ENCODE measurements at places on chromosomes 6 and 20.

- H3K27me3 ChIP-seq: no peaks in the 10 kb centered on the region
- H3K27ac ChIP-seq: no peak overlapping the region
- no peaks in the 10 kb centered on the region for H3K4me1 ChIP-seq
- DNase-seq: no peak
Observed at GRCh38 chr6:127641905-127642304, 64.9 kb downstream of the C6orf58 start.

DNA sequence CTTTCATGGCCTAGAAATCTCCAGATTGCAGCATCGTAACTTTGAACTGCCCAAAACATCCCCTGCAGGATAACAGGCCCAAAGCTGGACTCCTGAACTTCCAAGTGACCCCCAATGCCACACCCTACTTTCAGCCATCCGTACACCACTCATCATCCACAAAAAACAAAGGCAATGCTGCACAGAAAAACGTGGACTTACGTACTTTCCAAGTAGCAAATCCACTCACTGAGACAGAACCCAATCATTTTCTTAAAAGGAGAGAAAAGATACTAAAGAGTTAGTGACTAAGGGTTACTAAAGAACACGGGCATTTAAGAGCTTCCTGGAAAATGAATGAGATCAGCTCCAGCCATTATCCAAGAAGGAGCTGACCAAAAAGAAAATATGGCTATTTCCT, 211.0 kb downstream of the WDR27 start:
- no peaks in the 10 kb centered on the region for H3K36me3 ChIP-seq
- no peak overlapping the region for H3K4me3 ChIP-seq
- H3K27ac ChIP-seq: no peak overlapping the region
- no peaks in the 10 kb centered on the region for H3K4me1 ChIP-seq
- no peaks in the 10 kb centered on the region for H3K27me3 ChIP-seq

GRCh38 chr20:54062812-54063280, 7.5 kb downstream of the BCAS1 start:
- no peaks in the 10 kb centered on the region for H3K4me1 ChIP-seq
- no peak overlapping the region for H3K4me3 ChIP-seq
- no peaks in the 10 kb centered on the region for H3K27me3 ChIP-seq
- no peak for DNase-seq
- H3K27ac ChIP-seq: no peak overlapping the region

DNA sequence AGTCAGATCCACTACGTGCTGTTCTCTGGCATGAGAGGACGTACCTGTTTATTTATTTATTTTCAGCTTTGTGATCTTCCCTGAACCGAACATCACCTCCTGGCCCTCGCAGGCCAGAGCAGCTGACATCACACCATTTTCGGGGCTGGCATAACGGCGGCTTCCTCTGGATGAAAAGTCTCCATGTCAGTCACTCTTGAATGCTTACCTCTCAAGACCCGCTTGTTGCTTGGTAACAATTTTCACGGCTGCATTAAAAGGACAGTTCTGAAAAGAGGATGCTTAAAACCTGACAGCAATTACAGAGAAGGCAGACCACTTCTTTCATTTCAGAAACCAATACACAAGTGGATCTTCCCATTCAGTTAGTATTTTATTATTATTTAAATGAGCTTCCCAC, 159.8 kb upstream of the CDH4 start:
- H3K4me3 ChIP-seq: no peak overlapping the region
- no peaks in the 10 kb centered on the region for H3K36me3 ChIP-seq

GRCh38 chr20:53914091-53914780, 156.2 kb downstream of the BCAS1 start:
- no peaks in the 10 kb centered on the region for H3K27me3 ChIP-seq
- no peak overlapping the region for H3K27ac ChIP-seq
- H3K36me3 ChIP-seq: no peaks in the 10 kb centered on the region
- peak overlapping the region; percentile 93 for H3K4me3 ChIP-seq
- no peak for DNase-seq
- H3K4me1 ChIP-seq: peaks cover 21% of the 10 kb centered on the region

DNA sequence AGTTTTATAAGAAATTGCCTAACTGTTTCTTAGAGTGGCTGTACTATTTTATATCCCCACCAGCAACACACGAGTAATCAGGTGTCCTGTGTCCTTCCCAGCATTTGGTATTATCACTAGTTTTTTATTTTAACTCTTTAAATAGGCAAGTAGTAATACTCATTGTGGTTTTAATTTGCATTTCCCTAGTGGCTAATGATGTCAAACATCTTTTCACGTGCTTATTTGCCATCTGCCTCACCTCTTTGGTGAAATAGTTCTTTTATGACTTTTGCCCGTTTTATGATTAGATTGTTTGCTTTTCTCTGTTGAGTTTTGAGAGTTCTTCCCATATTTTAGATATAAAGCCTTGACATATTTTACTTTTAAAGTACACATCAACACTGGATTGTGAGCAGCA, 57.8 kb downstream of the GCLC start:
- no peaks in the 10 kb centered on the region for H3K4me1 ChIP-seq
- H3K4me3 ChIP-seq: no peak overlapping the region
- DNase-seq: no peak

- H3K36me3 ChIP-seq: no peaks in the 10 kb centered on the region
- no peak overlapping the region for H3K27ac ChIP-seq
- H3K27me3 ChIP-seq: no peaks in the 10 kb centered on the region
Observed at GRCh38 chr20:38108986-38109541, 56.0 kb downstream of the TGM2 start.

DNA sequence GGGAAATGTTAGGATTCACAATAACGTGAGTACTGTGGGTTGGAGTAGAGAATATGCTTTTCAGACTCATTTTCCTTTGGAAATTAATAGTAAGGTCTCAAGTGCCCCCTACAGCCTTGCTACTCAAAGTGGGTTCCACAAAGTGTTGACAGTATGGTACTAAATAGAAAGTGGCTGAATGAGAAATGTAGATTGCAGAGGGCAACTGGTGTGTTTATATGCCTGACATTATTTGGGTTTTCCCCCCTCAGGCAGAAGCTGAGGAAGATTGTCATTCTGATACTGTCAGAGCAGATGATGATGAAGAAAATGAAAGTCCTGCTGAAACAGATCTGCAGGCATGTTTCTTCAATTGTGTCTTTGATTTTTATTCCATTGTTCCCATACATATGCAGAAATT, 5.6 kb downstream of the FBXO9 start:
- DNase-seq: no peak
- no peak overlapping the region for H3K4me3 ChIP-seq
- no peaks in the 10 kb centered on the region for H3K27me3 ChIP-seq
- H3K4me1 ChIP-seq: peaks cover 21% of the 10 kb centered on the region
- no peak overlapping the region for H3K27ac ChIP-seq

GRCh38 chr6:157710604-157711003, 112.4 kb upstream of the SNX9 start:
- H3K27ac ChIP-seq: no peak overlapping the region
- no peaks in the 10 kb centered on the region for H3K27me3 ChIP-seq
- no peak for DNase-seq
- H3K4me1 ChIP-seq: no peaks in the 10 kb centered on the region

GRCh38 chr20:20894753-20895152, 182.3 kb upstream of the RALGAPA2 start:
- H3K27ac ChIP-seq: no peak overlapping the region
- no peaks in the 10 kb centered on the region for H3K27me3 ChIP-seq
- no peaks in the 10 kb centered on the region for H3K4me1 ChIP-seq
- H3K36me3 ChIP-seq: no peaks in the 10 kb centered on the region
- no peak overlapping the region for H3K4me3 ChIP-seq

DNA sequence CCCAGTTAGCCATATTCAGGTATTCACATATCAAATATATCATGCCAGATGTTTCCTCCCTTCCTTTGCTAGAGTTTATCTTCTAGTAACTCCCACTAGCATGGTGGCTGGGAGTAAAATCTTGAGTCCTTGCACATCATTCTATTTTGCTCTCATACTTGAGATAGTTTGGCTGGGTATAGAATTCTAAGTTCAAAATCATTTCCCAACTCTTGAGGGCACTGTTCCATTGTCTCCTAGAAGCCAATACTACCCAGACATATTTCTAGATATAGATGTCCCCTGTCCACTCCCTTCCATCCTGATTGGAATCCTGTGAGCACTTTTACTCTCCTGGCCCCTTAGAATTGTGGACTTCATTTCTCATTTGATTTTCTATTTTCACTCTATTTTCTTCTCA, 104.7 kb downstream of the ZFP64 start:
- no peaks in the 10 kb centered on the region for H3K36me3 ChIP-seq
- no peak for DNase-seq
- no peaks in the 10 kb centered on the region for H3K4me1 ChIP-seq
- no peak overlapping the region for H3K27ac ChIP-seq
- H3K27me3 ChIP-seq: no peaks in the 10 kb centered on the region

GRCh38 chr20:46352370-46352938, 44.2 kb upstream of the CDH22 start:
- no peak overlapping the region for H3K27ac ChIP-seq
- H3K36me3 ChIP-seq: peaks cover 27% of the 10 kb centered on the region
- H3K4me3 ChIP-seq: no peak overlapping the region
- DNase-seq: no peak

- H3K27ac ChIP-seq: no peak overlapping the region
- H3K27me3 ChIP-seq: no peaks in the 10 kb centered on the region
- H3K4me3 ChIP-seq: no peak overlapping the region
- DNase-seq: no peak
- H3K36me3 ChIP-seq: no peaks in the 10 kb centered on the region
Observed at GRCh38 chr6:56005426-56005825, 130.0 kb upstream of the BMP5 start.

GRCh38 chr6:73042892-73043291, 182.4 kb downstream of the KHDC1L start:
- no peak for DNase-seq
- H3K4me1 ChIP-seq: no peaks in the 10 kb centered on the region
- H3K36me3 ChIP-seq: no peaks in the 10 kb centered on the region
- H3K27ac ChIP-seq: no peak overlapping the region
- no peak overlapping the region for H3K4me3 ChIP-seq
- no peaks in the 10 kb centered on the region for H3K27me3 ChIP-seq

DNA sequence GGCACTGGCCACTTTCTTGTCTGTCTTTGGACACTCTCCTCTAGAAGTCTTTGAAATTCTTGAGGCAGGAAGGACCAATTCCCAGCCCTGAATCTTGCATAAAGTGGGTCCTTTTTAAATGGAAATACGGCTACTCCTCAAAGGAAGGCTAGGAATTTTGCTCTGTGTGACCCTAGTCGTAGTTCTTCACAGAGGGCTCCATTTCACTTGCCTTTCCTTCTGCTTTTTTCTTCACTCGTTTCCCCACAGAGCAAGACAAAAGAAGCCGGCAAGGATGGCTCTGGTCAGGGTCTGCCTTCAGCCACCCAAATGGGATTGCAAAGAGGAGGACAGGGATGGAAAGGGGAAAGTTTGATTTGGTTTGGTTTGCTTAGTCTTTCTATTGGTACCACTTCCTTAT, 25.8 kb downstream of the HLA-E start:
- no peak overlapping the region for H3K27ac ChIP-seq
- no peak for DNase-seq
- peak overlapping the region; percentile 23 for H3K4me3 ChIP-seq
- H3K27me3 ChIP-seq: no peaks in the 10 kb centered on the region
- peaks cover 60% of the 10 kb centered on the region for H3K4me1 ChIP-seq
- H3K36me3 ChIP-seq: no peaks in the 10 kb centered on the region

GRCh38 chr6:135451617-135452190, 45.8 kb downstream of the AHI1 start:
- H3K27ac ChIP-seq: no peak overlapping the region
- no peaks in the 10 kb centered on the region for H3K36me3 ChIP-seq
- H3K4me1 ChIP-seq: no peaks in the 10 kb centered on the region
- H3K4me3 ChIP-seq: no peak overlapping the region
- H3K27me3 ChIP-seq: no peaks in the 10 kb centered on the region
- no peak for DNase-seq

- no peaks in the 10 kb centered on the region for H3K36me3 ChIP-seq
- H3K4me1 ChIP-seq: no peaks in the 10 kb centered on the region
- H3K4me3 ChIP-seq: no peak overlapping the region
Observed at GRCh38 chr6:127102859-127103258, 15.6 kb upstream of the RSPO3 start.

GRCh38 chr6:99838607-99839006, 155.4 kb downstream of the MCHR2 start:
- H3K36me3 ChIP-seq: no peaks in the 10 kb centered on the region
- no peak overlapping the region for H3K4me3 ChIP-seq
- H3K4me1 ChIP-seq: no peaks in the 10 kb centered on the region
- DNase-seq: no peak

GRCh38 chr6:29653452-29654038, 3.3 kb upstream of the MOG start:
- H3K27me3 ChIP-seq: no peaks in the 10 kb centered on the region
- H3K4me1 ChIP-seq: peaks cover 14% of the 10 kb centered on the region
- no peaks in the 10 kb centered on the region for H3K36me3 ChIP-seq
- DNase-seq: peak; percentile 57
- H3K27ac ChIP-seq: no peak overlapping the region

- no peaks in the 10 kb centered on the region for H3K4me1 ChIP-seq
- no peaks in the 10 kb centered on the region for H3K27me3 ChIP-seq
- H3K27ac ChIP-seq: no peak overlapping the region
- no peaks in the 10 kb centered on the region for H3K36me3 ChIP-seq
- no peak for DNase-seq
Observed at GRCh38 chr6:16576451-16577368, 184.6 kb downstream of the ATXN1 start.

DNA sequence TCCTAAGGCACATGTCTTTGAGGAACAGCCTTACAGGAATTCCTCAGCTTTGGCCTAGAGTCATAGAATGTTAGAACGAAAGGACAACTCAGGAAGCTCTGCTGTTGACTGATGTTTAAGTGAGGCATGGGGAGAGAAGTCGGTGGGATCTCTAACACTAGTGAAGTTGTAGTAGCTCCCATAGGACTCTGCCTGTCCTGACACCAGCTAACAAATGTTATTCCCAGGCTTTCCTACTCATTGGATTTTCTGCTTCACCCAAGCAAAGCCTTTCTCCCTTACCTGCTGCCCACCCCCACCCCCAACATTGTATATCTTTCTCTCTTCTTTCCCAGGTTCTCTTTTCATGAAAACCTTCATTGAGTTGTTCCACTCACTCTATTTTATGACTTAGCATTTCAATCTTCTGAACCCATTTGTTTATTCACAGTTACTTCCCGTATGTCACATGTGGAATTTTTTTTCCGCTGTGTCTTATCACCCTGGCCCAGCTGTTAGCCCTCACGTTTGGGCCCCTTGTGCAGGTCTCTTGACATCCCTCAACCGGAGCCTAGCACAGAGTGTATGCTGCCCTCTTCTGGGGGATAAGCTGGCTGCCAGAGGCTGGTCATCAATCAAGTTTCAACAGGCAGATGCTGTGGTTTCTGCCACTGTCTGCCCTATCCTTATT, 39.2 kb upstream of the RNF8 start:
- H3K4me3 ChIP-seq: no peak overlapping the region
- peaks cover 57% of the 10 kb centered on the region for H3K36me3 ChIP-seq
- H3K4me1 ChIP-seq: no peaks in the 10 kb centered on the region
- DNase-seq: no peak
- H3K27me3 ChIP-seq: no peaks in the 10 kb centered on the region

- H3K27me3 ChIP-seq: no peaks in the 10 kb centered on the region
- no peaks in the 10 kb centered on the region for H3K4me1 ChIP-seq
- H3K4me3 ChIP-seq: no peak overlapping the region
- no peak for DNase-seq
- H3K36me3 ChIP-seq: no peaks in the 10 kb centered on the region
- no peak overlapping the region for H3K27ac ChIP-seq
Observed at GRCh38 chr6:89033461-89033860, 47.1 kb upstream of the PNRC1 start.

- no peaks in the 10 kb centered on the region for H3K36me3 ChIP-seq
- peaks cover 29% of the 10 kb centered on the region for H3K4me1 ChIP-seq
- no peak overlapping the region for H3K4me3 ChIP-seq
- no peak overlapping the region for H3K27ac ChIP-seq
- no peaks in the 10 kb centered on the region for H3K27me3 ChIP-seq
- no peak for DNase-seq
Observed at GRCh38 chr6:11263291-11263775, 30.9 kb upstream of the NEDD9 start.
